Cardiac ventricle fibroblast (primary cell): ENCODE measurements at places on chromosomes 6 and 20. TPM values are rescaled to one million over a fixed set of nuclear protein-coding genes. Genes with fewer than 3 reads are reported as not detected.

CGA gene
- total RNA-seq = not detected in 2 replicates

CPXM1 gene
- total RNA-seq = 85.5 and 93.2 TPM in 2 replicates

CST2 gene
- total RNA-seq = not detected in 2 replicates

IPCEF1 gene
- total RNA-seq = not detected in 2 replicates

SPEF1 gene
- total RNA-seq = not detected in 2 replicates

SAMHD1 gene
- total RNA-seq = 135 and 143 TPM in 2 replicates

PRRT1 gene
- total RNA-seq = 1.1 and 1.8 TPM in 2 replicates

MYB gene
- not detected in 2 replicates for total RNA-seq

FILIP1 gene
- 0.69 and 1.1 TPM in 2 replicates for total RNA-seq

FOXF2 gene
- 0.83 and 1.2 TPM in 2 replicates for total RNA-seq

EZR gene
- total RNA-seq = 11.6 and 11.8 TPM in 2 replicates

CASS4 gene
- total RNA-seq = 2.8 and 4.0 TPM in 2 replicates

CFAP61 gene
- not detected in 2 replicates for total RNA-seq

CRYBG1 gene
- total RNA-seq = 12.3 and 13.0 TPM in 2 replicates

MACROD2 gene
- total RNA-seq = not detected in 2 replicates
